ENCODE measurements at places on chromosomes 6 and 20. TPM values are rescaled to one million over a fixed set of nuclear protein-coding genes. Genes with fewer than 3 reads are reported as not detected.

WFDC10B gene
- not detected for total RNA-seq

PLG gene
- total RNA-seq: not detected

PACRG gene
- not detected for total RNA-seq

HLA-DOA gene
- 30.2 TPM for total RNA-seq

LTV1 gene
- total RNA-seq: 23.3 TPM

HAO1 gene
- not detected for total RNA-seq

MYMX gene
- total RNA-seq: not detected

LAMP5 gene
- total RNA-seq: 0.74 TPM

PTPRK gene
- 82.5 TPM for total RNA-seq
